ENCODE measurements at places on chromosomes 2 and 18.

DNA sequence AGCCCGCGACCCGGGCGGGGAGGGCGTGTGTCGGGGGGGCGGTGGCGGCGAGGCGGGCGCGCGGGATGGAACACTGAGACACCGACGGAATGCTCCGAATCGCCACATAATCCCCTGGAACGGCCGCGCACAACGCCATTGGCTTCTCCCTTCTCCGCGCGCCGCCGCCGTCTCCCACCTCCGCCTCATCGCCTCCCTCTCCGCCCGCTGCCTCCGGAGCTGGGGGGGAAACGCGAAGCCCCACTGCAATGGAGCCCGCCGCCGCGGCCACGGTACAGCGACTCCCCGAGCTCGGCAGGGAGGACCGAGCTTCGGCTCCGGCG, at the start of gene PHLPP1:
Gene PHLPP1 (plus strand): TSS at position 106 of the 323 bp plus-strand sequence. CDS start 143 bp downstream, at position 249.
- DNase-seq: no peak

DNA sequence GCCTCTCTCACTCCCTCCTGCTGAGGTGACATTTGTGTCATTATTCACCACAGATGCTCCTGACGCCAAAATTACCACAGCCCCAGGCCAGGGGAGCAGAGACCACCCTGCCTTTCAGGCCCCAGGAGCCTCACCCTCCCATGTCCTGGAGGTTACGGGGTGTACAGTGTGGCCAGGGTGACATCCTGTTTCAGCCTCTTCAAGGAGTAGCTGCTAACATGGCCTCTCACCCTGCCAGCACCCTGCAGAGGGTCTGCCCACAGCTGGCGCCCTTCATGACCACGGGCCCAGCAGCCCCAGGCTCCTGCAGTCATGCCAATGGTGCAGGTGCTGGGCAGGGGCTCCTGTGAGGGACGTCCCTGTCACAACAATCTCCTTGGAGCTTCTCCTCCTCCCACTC, 92.6 kb downstream of the SMIM21 start:
- DNase-seq: no peak

GRCh38 chr2:189982780-189983394, 79.6 kb downstream of the MSTN start:
- DNase-seq: no peak

DNA sequence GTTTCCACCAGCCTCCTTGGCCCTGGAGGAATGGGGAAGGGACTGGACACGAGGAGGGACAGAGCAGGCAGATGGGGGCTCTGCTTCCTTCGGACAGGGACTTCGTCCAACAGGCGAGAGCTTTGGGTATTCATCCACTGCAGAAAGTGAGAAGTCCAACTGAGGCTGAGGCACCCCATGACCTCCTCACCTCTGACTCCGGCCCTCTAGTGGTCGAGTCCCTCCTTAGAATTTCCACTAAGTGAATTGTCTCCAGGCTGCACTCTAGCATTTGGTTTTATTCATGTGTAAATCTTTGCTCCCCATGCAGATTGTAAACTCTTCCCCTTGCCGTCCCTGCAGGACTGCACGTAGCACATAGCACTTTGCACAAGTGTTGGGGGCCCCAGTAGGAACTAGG, 75.6 kb downstream of the TMEM247 start:
- no peak for DNase-seq

GRCh38 chr2:110869472-110870446, 137.4 kb downstream of the ACOXL start:
- DNase-seq: no peak

Measured in stimulated activated naive B cell treated with anti-CD40 and anti-IgM and Interleukin-4, amounts not matched to agents 10 μg/mL and 1 μg/mL and 100 μg/mL, for 72 hours (primary cell).